NCI-H460 (cell line): ENCODE measurements at places on chromosomes 6 and 20. TPM values are rescaled to one million over a fixed set of nuclear protein-coding genes. Genes with fewer than 3 reads are reported as not detected.
A peak's percentile ranks its signal among the peaks of the same experiment; 100 is the strongest.

DNA sequence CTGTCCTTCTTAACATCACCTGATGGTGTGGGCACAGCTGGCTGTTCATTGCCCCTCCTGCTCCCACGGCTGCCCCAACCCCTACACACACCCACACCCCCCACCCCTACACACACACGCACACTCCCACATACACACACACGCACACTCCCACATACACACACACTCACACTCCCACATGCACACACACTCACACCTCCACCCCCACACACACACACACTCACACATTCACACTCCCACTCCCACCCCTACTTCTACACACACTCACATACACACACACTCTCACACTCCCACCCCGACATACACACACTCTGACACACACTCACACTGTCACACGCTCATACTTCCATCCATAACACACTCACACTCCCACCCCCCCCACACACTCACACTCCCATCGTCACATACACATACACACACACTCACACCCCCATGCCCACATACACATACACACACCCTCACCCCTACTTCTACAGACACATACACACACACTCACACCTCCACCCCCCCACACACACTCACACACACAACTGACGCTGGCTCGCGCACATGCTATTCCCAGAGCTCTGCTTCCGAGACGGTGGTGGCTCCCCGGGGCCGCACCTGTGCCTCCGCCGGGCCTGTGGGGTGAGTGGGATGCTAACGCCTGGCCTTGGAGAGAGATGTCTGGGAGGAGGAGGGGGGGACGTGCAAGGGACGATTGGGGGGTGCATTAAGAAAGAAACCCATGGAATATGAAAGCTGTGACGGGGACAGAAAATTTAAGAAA lies 174.8 kb upstream of the QKI start:
- no peak for DNase-seq

- no peak for DNase-seq
These were observed 156.1 kb downstream of the F13A1 start for GRCh38 chr6:6164367-6164766.

- peak; percentile 96 for DNase-seq
These were observed 16.2 kb upstream of the RSPO3 start for GRCh38 chr6:127102299-127102698.

Gene SOBP
- total RNA-seq, result 0.59 and 1.6 TPM in 2 replicates

GRCh38 chr6:141764388-141764787 lies 368.3 kb upstream of the GJE1 start:
- DNase-seq, result no peak

Gene TREML2
- total RNA-seq, result not detected in 2 replicates

DNA sequence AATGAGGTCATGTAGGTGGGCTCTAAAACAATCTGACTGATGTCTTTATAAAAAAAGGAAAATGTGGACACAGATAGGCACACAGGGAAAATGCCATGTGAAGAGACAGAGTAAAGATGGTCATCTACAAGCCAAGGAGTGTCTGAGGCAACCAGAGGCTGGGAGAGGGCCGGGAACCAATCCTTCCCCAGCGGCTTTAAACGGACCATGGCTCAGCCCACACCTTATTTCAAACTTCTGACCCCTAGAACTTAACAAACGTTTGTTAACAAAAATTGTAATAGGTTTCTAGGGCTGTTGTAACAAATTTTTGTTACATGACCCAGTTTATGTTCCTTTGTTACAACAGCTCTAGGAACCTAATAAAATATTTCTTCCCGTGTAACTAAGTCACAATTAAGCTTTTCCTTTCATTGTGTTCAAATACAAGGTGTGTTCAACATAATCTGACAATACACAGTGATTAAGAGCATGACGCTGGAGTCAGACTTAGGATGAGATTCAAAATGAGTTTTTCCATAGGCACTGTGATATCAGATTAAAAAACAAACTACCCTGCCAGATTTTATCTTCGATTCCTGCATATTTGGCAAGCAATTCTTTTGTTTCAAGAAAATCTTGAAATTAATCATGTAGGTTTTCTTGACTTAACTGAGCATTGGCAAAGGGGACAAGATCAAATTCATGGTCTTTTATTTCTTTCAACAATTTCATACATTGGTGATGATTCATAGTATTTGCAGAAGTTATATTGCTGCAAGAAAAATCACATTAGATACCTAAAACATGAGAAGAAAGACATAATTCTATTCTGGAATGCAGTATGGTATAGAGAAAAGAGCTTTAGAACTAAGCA lies 169.5 kb upstream of the RIPOR2 start:
- DNase-seq, result no peak

GRCh38 chr6:11738234-11738633 lies 40.4 kb downstream of the ADTRP start:
- no peak for DNase-seq

DNA sequence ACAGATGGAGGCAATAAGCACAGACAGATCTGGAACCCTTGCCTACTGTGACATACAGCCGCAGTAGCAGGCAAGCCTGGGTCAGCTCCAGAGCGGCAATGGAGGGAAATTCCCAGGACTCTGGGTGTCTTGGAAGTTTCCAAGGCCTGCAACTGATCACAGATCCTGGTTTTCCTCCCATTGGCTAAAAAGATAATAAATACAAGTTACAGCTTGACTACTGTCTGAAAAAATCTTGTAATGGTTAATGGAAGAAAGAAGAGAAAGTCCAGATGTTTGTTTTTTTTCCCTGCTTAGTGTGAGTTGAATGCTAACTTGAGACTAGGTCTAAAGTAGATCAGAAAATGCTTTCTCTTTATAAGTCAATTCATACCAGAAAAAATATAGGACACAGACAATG lies 307.6 kb downstream of the ALDH8A1 start:
- DNase-seq, result no peak

- no peak for DNase-seq
These were observed 44.1 kb upstream of the FNDC1 start for GRCh38 chr6:159125014-159125609.

Gene FAM162B
- total RNA-seq, result 0.32 TPM in 1 of 2 replicates, not detected in the other

- DNase-seq, result no peak
These were observed 108.5 kb downstream of the SYCP2 start for GRCh38 chr20:59824711-59825562.

DNA sequence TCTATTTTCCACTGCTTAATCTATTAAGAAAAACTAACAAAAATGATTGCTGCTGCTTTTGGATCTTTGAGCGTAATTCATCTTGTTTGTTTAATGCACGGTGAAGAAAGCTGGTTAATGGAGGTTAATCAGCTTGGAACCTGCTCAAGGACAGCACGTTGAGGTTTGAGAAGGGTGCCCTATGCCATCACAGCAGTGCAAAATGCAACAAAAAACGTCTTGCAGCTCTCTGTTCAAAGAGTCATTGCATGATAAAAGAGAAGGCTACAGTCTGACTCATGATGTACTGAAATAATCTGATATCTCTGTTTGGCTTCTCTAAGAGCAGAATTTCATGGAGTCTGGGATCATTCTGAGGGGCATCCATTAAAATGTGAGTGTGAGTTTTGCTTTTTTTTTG lies 80.6 kb upstream of the PREP start:
- DNase-seq, result peak; percentile 36

Gene PKHD1
- not detected in 2 replicates for total RNA-seq

- DNase-seq, result no peak
These were observed 8.9 kb upstream of the MLN start for GRCh38 chr6:33812669-33813068.

DNA sequence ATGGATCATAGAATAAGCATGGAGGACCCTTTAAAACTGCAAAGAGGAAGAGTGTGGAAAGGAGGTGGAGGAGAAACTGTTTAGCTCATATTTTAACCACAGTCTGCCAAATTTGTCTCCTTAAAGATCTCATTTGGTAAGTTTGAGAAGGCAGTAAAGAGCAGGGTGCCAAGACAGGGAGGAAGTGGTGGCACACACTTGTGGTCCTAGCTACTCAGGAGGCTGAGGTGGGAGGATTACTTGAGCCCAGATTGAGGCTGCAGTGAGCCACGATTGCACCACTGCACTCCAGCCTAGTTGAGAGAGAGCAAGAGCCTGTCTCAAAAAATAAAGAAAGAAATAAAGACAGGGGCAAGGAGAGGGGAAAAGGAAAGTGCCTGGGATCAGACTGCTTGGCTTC lies 16.8 kb upstream of the DCBLD1 start:
- DNase-seq, result no peak

DNA sequence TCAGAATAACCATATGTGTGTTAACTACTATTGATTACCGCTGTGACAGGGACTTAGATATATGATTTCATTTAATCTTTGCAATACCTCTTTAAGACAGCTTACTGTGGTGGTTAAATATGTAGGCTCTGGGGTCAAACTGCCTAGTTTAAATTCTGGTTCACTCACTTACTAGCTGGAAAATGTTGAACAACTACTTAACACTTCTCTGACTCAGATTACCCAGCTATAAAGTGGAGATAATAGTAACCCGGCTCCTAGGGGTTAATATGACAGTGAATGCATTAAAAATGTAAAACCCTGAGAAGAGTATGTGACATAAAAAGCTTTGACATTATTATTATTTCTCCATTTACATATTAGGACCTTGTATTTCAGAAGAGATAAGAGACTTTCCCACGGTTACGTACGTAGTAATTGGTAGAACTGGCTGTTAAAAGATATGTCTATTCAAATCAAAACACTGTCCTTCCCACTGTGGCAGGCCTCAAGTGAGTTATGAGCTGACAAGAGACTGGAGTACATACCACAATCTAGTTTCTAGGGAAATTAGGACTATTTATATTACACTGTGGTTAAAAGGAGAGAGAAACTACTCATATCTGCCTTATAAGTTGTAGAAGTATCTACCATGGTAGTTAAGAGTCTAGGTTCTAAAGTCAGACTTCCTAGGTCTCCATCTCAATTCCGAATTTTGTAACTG lies 4.4 kb upstream of the PLCB1 start:
- DNase-seq, result no peak

- DNase-seq, result peak; percentile 65
These were observed 42.3 kb upstream of the PTPN1 start for GRCh38 chr20:50467718-50468356.

DNA sequence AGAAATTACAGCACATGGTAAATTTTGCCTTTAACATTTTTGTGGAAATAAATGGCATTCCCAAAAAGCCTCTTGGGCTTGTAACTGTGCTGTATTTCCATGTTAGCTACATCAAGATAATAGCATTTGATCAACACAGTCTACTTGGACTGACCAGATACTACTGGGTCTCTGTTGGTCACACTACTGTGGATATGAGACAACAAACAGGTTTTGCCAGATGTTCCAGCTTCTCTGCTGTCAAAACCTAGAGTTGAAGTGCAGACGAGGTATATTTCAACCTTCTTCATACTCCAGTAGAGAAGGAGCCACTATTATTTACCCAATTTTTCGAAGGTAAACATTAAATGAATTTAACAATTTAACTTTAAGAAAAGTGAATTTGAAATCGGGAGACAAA lies 284.7 kb upstream of the CITED2 start:
- DNase-seq, result no peak

Gene EFCAB8
- total RNA-seq, result not detected in 2 replicates

DNA sequence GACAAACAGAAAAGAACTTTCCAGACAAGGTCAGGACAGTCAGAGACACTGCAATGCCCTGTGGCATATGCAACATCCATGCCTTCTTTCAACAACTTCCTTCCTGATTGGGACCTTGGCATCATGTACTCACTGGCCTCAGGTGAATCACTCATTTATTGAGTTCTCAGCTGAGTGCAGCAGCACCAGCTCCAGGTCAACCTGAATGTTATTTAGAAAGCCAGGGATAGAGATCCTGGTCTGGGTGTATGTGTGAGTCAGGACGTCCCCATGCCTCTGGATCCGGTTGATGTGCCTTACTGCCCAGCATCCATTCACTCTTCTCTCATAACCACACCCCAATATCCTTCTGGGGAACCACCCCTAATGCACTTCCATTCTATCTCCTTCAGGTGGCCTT lies 54.4 kb downstream of the SNRNP48 start:
- no peak for DNase-seq

- DNase-seq, result no peak
These were observed 3.5 kb downstream of the LHFPL5 start for GRCh38 chr6:35808688-35809087.

Gene ENPP1
- total RNA-seq, result 1.7 and 1.9 TPM in 2 replicates

DNA sequence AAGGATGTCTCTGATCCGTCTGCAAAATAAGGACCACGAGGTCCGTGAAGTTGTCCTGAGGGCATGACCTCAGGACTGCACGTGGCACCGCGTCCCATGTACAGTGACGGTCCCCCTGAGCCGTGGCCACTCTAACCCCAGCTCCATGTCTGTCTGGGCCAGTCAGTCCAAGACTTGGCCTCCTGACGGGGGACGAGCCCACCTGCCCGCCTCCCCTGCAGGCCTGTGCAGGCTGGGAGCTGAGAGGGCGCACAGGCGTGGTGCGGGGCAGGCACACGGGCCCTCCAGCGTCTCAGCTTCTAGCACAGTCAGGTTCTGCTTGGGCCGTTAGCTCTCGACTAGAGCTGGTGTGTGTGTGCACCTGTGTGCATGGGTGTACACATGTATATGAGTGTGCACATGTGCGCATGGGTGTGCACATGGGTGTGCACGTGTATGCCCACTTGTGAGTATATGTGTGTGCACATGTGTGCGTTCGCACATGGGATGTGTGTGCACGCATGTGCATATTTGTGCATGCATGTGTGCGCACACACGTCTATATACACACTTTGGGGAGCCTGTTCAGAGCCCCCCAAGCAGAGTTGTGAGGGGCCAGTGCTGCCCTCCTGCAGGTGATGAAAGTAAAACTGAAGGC lies 307.0 kb downstream of the TAF4 start:
- DNase-seq, result no peak

Gene ECHDC1
- total RNA-seq, result 55.0 and 71.0 TPM in 2 replicates

DNA sequence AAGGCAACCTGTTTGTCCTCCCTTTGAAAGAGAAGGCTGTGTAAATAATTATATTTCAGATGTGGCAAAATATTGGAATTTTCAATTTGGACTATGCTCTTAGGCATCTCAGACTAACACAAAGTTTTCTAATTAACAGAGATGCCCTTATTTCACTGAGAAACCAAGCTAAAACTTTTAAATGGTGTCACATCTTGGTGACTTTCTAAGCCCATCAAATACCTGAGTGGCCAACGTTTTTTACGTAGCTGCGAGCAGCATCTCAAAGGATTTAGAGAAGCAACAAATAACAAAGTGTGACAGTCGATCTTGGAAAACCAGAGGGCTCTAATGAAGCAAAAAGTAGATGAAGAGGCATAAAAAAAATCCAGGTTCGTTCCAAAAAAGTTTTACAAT lies 3.4 kb upstream of the HEY2 start:
- DNase-seq, result no peak

GRCh38 chr6:125793863-125794262 lies 3.1 kb downstream of the NCOA7 start:
- no peak for DNase-seq
